Stimulated activated CD8-positive, alpha-beta memory T cell treated with anti-CD3 and anti-CD28 coated beads, Interleukin-2, amount 100 ng/mL, for 1 hour (primary cell): ENCODE measurements at places on chromosomes 11 and 22.

- no peak for DNase-seq
Observed at GRCh38 chr22:18044548-18045271, 20.3 kb upstream of the MICAL3 start.

DNA sequence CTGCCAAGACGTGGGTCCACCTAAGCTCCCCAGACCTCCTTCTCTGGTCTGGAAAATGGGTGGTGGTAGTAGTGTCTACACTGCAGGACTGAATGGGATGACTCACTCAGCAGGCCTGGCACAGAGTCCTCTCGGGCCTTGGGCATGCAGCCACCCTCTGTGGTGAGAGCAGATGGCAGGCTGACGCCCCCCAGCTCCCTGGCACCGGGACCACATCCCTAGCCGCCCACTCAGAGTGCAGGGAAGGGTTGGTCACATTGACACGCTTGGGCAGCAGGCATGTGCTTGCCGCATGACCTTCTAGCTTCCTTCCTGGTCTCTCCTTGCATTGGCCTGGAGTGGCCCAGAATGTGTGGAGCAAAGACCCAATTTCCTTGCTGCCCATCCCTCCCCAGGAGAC, 30.7 kb upstream of the PRODH start:
- no peak for DNase-seq

DNA sequence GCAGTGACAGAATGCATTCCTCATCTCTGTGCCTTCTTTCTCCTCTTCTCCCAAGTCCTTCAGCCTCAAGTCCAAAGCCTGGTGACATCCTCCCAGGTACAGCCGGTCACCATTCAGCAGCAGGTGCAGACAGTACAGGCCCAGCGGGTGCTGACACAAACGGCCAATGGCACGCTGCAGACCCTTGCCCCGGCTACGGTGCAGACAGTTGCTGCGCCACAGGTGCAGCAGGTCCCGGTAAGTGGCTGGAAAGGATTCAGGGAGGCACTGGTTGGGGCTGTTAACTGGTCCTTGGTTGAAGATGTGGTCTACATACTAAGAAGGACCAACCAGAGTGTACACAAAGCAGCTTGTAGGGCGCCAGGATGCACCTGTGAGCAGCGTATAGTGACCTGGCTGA, 35.7 kb downstream of the SREBF2 start:
- no peak for DNase-seq

DNA sequence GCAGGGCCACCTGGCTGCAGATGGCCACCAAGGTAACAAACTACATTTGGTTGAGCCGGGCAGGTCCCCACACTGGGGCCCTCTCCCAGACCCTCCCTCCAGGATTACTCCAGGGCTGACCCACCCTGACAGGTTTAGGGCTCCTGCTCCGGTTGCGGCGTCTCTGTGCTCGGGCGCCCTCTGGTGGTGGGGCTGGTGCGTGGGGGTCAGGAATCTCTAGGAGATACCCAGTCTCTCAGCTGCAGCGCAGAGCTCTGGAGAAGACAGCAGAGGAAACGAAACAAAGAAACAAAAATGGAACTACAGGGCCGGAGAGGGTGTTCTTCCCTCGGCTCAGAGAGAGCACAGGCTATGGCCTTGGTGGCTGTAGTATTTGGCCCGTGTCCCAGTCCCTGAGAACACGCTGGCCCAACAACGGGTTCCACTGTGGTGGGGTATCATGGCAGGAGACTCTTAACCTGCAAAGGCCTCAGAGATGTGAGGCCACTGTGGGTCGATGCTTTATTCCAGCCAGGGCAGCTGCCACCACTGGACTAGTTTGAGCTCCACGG, 2.4 kb downstream of the C11orf96 start:
- DNase-seq, result peak; percentile 15

DNA sequence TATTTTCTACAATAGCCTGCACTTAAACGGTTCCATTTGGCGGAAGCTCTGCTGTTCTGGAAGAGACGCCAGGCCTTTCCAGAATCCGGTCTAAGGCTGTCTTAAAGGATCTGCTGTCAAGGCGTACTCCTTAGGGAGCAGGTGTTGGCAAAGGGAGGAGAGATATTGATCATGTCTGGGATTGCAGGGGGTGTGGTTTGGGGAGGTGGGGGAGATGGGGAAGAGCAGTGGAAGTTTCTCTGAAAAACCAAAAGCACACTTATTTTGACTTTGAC, 22.5 kb upstream of the WNT11 start:
- no peak for DNase-seq

DNA sequence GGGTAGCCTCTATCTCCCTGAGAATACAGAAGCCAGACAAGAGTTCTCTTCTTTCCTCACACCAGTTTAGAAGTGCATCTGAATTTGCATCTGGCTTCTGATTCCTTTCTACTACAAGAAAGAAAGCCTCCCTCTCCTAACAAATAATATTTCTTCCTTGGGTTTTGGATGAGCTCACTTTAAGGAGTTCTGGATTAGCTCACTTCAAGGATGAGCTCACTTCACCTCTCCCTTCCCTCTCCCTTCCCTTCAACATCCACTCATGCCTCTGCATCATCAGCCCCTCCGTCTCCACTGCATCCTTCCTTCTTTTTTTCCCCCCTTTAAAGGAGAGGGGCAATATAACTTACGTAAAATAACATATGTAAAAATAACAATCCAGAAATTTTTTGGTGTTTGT, 1.6 kb upstream of the MTNR1B start:
- DNase-seq, result no peak

DNA sequence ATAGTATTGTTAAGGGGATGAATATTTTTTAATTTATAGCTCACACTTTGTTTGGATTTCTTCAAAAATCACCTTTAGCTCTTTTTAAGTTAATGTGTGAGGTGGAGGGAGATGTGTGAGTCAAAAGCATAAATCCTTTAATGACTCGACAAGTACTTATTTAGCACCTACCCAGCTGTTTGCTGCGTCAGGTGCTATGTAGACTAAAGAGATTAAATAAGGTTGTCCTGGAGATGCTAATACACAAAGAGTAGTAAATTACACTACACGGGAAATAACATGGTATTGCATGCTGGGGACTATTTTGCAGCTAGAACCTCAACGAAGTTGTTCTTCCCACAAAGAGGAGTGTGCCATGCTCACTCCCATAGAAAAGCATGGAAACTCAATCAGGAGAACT, 583.3 kb upstream of the TENM4 start:
- DNase-seq, result no peak

DNA sequence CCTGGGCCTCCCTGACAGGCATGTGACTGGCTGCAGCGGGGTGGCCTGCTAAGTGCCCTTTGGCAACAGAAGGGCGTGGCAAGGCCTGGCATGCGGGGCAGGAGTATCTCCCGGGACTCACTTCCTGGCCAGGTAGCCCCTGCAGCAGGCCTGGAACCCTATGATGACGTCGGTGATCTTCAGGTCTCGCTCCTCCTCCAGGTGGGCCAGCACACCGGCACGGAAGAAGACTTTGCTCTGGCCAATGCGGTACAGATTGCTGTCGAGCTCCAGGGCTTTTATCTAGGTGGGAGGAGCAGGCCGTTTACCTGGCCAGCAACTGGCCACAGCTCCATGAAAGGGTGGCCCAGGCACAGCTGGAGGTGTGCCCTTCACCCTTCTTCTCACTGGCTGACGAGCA, 50.9 kb downstream of the APOL1 start:
- DNase-seq, result no peak

GRCh38 chr11:99893811-99894210, 793.3 kb upstream of the ARHGAP42 start:
- DNase-seq, result no peak

GRCh38 chr11:128924104-128924503, 18.6 kb downstream of the TP53AIP1 start:
- no peak for DNase-seq

DNA sequence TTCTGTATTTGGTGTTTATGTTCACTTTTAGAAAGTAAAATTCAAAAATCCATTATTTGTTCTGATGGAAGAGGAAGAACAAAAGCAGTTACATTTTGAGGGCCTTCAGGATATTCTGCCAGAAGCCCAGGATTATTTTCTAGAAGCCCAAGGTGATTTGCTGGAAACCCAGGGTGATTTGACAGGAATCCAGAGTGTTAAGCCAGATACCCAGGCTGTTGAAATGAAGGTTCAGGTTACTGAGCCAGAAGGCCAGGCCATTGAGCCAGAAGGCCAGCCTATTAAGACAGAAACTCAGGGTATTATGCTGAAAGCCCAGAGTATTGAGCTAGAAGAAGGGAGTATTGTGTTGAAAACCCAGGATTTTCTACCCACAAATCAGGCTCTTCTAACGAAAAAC, 33.1 kb downstream of the CCDC15 start:
- no peak for DNase-seq

DNA sequence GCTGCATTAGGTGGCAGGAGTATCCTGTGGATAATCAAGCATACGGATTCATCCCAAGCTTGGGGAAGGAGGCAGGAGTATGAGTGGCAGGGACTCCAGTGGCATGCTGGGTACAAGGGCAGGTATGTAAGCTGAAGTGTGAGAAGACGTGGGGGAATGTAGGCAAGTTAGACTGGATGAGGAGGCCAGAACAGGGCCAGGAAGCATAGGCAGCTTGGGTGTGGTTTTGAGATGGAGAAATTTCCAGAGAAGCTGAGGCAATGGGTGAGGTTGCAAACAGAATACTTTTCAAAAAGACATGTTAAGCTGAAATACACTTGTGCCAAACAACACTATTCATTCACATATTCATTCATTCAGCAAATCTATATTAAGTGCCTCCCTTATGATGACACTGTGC, 43.1 kb upstream of the AMOTL1 start:
- DNase-seq, result no peak

DNA sequence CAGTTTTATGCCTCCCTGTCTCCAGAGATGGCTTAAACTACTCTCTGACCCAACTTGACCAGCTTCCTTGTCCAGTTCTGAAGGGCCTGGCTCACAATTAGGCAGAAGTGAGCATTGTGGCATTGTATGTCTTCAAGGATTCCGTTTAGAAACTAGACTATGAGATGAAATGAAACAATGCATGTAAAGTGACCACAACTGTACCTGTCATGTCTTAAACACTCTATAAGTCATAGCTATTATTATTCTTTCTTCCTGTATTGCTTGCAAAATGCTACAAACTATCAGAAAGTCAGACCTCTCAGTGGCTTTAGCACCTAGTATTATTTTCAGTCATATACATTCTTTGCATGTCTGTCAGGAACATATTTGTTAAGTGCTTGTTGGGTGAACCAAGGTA, 127.9 kb upstream of the MTMR2 start:
- DNase-seq, result no peak
